HCEC 1CT (cell line): ENCODE measurements at places on chromosomes 5 and 9.

DNA sequence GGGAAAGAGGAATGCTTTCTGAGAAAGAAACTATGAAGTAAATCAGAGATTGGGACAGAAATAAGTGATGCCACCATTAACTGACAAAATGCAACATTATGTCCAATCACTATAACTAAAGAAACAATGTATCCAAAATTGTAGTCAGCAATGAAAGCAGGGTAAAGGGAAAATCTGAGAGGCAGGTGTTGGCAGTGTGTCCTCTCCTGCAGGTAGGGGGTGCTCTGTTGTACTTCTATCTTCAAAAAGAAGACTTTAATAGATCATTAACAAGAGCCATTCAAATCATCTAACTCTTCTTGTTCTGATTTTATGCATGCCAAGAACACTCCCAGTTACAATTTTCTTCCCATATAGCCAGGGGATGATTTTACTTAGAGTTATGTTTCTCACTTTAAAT, 1275.7 kb downstream of the PTPRD start:
- no peak for DNase-seq

- DNase-seq, result no peak
These were observed 1.1 kb downstream of the CPLX2 start for GRCh38 chr5:175872287-175873087.

- peak; percentile 82 for DNase-seq
These were observed 64.9 kb downstream of the CDC42SE2 start for GRCh38 chr5:131328536-131329285.

DNA sequence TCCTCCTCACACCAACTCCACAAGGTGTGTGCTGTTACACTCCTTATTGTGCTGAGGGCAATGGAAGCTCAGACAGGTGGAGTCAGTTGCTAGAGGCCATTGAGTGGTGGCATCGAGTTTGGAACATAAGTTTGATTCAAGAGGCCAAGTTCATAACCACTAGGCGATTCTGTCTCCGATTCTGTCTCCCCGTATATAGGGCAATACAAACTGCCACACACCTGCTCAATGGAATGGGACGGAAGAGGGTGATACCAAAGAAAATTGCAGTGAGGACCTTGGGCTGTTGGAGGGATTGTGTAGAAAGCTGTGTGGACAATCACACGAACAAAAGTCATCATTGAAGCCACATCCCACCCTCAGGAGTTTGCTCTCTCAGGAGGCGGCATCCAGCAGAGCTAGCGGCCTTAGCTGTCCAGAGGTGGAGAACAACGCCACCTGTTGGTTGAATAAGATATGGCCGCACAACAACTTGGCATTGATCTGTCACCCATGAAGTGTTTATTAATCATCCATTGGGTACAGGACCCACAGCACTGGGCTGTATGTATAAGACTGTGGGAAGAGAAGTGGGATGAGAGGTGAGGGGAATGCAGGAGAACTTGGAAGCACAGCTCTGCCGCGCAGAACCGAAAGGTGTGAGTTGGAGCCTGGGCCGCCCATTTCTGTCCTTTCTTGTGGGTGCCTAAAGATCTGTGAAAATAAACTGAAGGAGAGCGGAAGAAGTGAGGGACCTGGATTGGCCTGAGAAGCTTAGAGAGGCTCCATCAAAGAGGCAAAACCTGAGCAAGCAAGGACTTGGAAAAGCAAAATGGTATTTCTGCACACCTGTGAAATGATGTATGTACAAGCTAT, 16.1 kb upstream of the NEUROG1 start:
- DNase-seq, result peak; percentile 54

DNA sequence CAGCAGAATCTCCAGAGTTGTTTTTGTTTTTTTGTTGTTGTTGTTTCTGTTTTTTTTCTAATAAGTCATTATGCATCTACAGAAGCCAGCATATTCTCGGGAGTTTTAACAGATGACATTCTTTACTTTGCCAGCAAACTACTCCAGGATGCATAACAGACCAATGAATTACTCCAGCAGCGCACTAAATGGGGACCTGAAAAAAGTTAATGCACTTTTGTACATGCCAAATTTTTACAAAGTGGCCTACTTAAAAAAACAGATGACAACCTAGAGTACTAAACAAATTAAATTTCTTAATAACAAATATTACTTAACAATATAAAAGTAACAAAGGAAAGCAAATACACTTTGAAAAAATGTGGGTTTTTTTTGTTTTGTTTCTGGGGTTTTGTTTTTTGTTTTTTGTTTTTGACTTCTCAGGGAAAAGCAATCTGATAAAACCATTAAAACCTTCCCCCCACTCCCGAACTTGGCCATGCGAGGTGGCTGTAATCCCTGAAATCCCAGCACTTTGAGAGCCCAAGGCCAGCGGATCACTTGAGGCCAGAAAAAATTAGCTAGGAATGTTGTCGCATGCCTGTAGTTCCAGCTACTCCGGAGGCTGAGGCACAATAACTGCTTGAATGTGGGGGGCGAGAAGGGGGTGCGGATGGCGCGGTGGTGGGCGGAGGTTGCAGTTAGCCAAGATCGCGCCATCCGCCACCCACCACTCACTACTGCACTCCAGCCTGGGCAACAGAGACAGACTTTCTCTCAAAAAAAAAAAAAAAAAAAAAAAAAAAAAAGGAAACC, 352.4 kb downstream of the CETN3 start:
- no peak for DNase-seq

DNA sequence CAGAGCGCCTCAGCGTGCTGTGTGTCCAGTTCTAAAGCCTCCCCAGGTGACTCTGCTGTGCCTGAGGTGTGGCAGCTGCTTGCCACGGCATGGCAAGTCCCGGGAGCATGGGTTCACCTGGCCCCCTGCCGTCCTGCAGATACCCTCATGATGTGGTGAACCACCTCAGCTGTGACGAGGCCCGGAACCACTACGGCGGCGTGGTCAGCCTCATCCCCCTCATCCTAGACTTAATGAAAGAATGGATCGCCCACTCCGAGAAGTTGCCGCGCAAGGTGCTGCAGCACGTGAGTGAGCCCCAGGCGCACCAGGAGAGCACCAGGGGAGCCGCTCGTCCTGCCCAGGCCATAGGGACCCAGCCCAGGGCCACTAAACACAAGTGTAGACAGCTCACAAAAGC, 9.5 kb downstream of the SPACA9 start:
- DNase-seq, result no peak

- peak; percentile 62 for DNase-seq
These were observed 130.0 kb downstream of the LIFR start for GRCh38 chr5:38426490-38426889.

- DNase-seq, result no peak
These were observed 10.6 kb upstream of the FAM163B start for GRCh38 chr9:133619791-133620190.

- DNase-seq, result peak; percentile 76
These were observed 469.5 kb downstream of the MAN2A1 start for GRCh38 chr5:110159202-110159601.

GRCh38 chr5:143865426-143866025, 53.6 kb downstream of the HMHB1 start:
- DNase-seq, result no peak

DNA sequence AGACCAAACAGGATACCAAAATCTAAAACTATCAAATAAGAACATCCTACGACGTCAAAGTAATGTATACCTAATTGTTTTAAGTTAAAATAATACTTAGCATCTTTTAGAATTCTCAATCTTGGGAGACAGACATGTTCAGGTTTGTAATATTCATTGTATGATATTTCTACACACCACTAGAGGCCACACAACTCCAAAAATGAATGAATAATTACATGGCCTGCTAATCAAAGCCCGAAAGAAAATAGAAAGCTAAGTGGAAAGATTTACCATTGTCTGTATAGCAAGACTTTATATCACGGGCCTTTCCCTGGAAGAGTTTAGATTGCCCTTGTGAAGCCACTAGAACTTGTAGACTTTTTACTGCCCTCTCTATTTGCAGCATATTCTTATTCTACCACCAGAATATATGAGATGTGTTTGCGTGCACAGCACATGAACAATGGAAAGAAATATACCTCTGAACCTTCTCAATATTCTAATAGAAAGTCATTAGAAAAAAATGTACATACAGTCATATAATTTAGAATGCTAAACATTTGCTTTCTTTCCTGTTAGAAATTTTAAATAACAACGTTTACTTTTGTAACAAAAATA, 380.1 kb upstream of the NUDT12 start:
- peak; percentile 47 for DNase-seq

GRCh38 chr9:68533678-68534077, 7.0 kb downstream of the TMEM252 start:
- DNase-seq, result no peak

- DNase-seq, result no peak
These were observed 24.2 kb downstream of the OCLN start for GRCh38 chr5:69516769-69517168.

GRCh38 chr9:12860998-12861397, 86.2 kb downstream of the LURAP1L start:
- no peak for DNase-seq

- DNase-seq, result peak; percentile 16
These were observed 202.7 kb upstream of the NR3C1 start for GRCh38 chr5:143606043-143606752.

- DNase-seq, result no peak
These were observed 33.9 kb upstream of the FOXB2 start for GRCh38 chr9:76985581-76985980.

- DNase-seq, result no peak
These were observed 298.4 kb upstream of the SEMA6A start for GRCh38 chr5:116872986-116873385.

DNA sequence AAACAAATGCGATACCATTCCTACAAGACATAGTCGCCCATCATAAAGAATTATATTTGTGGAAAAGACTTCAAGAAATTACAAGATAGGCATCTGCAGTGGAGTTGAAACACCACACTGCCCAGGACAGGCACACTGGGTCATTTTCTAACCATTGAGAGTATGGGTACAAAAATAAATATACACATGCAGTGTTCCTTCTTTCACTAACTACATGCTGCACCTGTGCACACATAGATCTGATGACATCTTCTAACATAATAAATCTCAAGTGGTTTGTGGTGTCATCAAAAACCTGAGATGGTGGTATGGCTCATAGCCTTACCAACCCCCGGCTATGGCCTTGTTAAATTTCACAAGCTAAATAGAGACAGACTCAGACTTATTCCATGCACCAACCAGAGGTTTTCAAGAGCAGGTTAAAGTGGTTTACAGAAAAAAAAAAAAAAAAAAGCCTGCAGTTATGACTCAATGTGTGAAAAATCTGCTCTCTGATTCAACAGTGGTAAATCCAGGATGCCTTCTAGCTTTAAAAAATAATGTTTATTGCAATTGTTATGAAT, 12.4 kb upstream of the NFIB start:
- DNase-seq, result peak; percentile 40

DNA sequence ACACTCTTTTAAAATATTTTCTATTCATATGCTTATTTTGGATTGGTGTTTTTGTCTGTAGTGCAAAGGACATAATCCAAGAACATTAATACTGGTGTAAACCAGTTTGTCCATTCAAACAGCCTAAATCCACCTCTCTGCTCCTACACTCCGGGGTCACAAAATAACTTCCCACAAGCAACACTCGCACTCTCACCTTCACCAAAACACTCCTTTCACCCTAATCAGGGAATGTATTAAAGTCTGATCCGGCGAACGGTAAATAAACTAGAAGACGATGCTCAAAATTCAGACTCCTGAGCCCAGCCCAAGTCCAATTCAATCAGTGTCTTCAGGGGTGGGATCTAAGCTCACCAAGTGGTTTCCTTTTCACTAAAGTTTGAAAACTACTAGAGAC, 649 bp downstream of the AP3B1 start:
- DNase-seq, result no peak

DNA sequence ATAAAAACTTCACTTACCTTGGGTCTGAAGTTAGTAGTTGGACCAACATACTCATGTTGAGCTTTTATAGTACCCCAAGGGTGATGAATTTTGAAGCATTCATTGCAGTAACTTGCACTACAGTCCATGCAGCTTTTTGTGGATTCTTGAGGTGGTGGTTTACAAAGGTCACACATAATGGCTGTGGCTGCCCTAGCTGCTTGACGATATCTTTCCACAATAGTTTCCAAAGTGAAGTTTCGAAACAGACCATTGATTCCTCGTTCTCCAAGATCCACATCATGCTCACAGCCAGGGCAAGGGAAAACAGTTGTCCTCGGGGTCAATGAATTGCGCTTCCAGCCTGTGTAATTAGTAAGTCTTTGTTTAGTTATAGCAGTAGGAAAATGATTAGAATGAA, 22.7 kb downstream of the TRIM36 start:
- DNase-seq, result no peak

DNA sequence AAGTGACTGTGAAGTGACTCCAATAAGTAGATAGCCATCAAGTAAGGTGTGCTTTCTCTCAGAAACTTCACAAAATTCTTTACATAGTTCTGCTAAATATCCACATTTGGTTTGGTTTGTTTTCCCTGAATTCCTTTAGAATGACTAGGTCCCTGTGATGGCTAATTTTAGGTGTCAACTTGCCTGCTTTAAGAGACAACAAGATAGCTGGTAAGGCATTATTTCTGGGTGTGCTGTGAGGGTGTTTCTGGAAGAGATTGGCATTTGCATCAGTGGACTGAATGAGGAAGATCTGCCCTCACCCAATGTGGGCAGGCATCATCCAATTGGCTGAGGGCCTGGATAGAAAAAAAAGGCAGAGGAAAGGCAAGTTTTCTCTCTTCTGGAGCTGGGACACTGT, 8.3 kb upstream of the PTBP3 start:
- peak; percentile 48 for DNase-seq

DNA sequence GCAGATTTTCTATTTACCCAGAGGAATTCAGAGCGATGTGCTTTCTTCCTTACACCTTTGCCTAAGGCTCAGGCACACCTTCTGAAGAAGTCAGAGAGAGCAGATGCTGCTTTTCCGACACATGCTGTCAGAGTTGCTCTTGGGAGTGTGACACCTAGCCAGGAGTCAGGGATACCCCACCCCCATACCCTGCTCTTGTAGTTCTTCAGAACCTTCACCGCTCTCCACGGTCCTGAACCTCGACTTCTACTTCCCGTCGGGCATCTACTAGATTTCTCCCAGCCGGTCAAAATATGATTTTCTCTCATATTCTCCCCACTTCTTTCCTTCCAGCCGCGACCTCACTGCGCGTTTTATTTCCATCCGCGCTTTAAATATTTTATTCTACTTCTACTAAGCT, 1.7 kb downstream of the GRIN3A start:
- DNase-seq, result no peak

GRCh38 chr5:147046281-147046680, 167.7 kb upstream of the PPP2R2B start:
- DNase-seq, result no peak
